ENCODE measurements at places on chromosomes 1 and 21.

- no peak for DNase-seq
Measured at GRCh38 chr1:31084782-31085569, 19.5 kb upstream of the PUM1 start.

DNA sequence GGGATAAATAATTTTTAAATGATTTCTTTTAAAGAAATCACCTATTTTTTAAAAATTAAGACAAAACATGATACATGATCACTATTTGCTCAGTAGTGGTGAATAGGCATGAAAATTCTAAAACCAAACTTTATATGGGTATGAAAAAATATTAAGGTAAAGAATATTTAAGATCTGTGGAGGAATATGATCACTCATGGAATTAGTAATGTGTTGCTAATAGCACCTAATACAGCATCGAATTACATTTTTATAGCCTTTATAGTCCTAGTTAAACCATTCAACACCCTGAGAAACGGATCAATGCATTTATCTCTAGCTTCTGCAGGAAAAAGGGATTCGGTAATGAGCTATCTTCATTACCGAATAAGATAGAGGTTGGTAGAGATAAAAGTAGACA, 373.9 kb downstream of the LRRIQ3 start:
- no peak for DNase-seq

- no peak for DNase-seq
Measured at GRCh38 chr1:203028784-203029553, 2.7 kb downstream of the PPFIA4 start.

DNA sequence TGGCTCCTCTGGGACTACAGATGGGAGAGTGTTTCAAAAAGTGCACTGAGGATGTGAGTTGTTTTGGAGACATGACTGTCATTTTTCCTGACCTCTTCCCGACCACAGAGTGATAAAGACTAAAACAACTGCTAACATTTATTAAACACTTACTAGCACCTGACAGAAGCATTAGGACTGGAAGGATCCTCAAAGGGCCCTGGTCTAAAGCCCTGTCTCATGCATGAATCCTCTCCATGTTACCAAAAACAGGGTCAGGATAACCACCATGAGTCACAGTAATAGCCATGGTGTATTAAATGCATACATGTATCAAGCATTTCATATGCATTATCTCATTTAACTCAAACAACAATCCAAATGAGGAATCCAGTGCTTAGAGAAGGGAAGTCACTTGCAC, 11.5 kb downstream of the CYB5RL start:
- no peak for DNase-seq

DNA sequence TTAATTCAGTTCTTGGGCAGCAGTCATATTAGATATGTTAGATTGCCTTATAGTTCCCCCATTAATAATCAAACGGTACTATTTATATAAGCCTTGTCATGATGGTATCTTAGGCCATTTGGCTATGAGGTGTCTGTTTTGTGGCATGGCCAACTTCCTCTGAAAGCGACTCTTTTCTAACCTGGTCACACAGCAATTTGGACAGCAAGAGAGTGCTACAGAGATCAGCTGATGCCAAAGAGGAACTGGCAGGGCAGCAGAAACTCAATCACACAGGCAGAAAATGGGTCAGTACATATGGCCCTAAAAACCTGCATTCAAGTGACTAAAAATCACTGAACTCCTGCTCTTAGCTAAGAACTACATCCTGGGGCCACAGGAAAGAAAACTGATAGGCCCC, 13.4 kb upstream of the MUTYH start:
- DNase-seq = no peak

DNA sequence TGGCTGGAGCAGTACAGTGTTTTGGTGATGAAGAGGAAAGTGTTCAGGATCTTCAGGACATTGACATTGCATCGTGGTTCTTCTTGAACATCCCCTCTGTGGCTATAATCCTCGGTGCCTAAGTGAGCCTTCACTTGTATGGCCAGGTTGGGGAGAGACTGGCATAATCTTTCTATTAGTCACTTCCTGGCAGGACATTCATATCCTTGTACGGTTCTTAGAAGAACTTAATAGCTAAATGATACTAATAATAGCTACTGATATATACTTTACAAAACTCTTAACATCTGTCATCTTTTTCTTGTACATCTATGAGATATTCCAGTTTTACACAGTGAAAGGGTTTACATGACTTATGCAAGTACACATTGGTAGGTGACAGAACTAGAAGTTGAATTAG, 35.8 kb downstream of the CELF3 start:
- peak; percentile 18 for DNase-seq

DNA sequence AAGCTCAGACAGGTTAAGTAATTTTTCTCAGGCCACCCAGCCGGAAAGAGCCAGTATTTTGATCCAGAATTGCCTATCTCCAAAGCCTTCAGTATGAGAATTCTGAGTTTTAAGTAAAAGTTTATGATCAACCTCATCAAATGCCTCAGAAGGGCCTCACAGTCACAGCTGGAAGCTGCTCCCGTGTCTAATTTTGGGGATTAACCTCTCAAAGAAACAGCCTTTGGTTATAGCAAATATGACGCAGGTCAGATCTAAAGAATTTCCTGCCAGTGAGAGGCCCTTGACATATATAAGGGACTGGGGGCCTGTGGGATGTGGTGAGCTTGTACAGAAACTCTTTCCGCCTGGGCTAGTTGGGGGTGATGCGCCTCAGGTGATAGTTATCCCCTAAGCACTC, 2.3 kb downstream of the EXTL1 start:
- no peak for DNase-seq

- DNase-seq = no peak
Measured at GRCh38 chr1:231064418-231064817, 24.4 kb upstream of the FAM89A start.

- no peak for DNase-seq
Measured at GRCh38 chr1:24468685-24469316, 33.8 kb upstream of the RCAN3 start.
